ENCODE measurements at places on chromosomes 1 and 21.

- DNase-seq = no peak
These were observed 6.5 kb downstream of the WLS start for GRCh38 chr1:68225781-68226180.

DNA sequence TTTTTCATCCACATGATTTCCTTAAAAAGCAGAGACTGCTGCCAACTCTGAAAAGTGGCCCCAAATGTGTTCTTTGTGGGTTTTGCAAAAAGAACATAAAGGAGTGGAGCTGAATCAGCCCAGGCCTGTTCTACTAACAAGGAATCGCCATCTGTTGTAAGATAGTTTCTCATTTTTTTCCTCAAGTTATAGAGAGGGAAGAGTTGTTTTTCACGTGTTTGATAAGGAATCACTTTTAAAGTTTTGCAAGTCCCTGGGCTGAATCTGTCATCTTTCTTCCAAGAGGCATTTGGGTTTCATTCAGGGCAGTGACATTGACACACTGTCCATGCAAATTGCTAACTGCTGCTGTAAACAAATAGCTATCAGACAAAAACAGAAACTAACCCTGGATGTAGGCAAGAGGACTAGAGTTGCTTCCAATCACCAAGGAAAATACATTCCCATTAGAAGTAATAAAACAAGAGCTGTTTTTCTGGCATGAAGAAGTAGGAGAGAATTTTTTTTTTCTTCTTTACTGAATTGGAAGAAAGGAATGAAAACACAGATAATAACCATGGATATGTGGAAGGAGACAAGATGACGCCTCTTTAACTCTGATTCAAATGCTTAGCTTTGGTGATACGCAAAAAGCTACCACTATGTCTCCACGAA, 58.8 kb upstream of the TBX15 start:
- no peak for DNase-seq

DNA sequence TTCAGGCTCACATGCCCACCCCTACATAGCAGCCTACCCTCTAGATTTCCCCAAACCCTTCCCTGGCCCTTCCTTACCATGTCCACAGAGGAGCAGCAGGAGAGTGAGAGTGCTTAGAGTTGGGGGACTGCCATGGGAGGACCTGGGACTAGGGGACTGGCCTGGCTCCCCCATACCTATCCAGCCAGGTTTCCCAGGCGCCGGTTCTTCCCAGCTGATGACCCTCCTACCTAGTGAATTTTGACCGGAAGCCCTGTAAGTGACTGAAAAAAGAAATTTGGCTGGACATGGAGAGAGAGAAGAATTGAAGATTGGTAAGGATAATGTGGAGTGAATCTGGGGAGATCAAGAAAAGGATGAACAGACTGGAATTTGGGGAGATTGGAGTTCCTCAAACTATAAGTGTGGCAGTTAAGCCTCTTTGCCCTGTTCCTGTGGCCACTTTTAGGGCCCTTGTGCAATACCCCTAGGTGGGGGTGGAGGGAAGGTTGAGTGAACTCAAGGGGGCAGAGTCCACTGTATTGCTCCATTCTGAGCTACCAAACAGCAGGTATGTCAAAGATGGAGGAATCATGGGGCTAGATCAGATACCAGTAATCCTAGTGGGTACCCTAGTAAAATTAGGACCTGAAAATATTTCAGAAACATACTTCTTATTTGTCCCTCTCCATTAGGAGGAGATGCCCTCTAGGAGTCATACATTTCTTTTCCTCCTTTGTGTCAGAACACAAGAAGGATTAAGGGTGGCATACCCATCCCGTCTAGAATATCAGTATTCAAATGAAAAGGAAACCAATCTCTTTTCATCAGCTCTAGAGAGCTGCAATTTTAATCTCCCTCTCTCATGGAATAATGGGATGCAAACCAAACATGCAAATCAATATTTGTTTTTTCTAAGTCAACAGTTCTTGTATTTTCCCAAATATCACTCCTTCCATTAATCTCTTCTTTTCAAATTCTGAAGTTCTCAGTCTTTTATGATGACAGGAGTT, 1.2 kb downstream of the HJV start:
- DNase-seq = no peak

GRCh38 chr1:224524679-224525078, 90.1 kb upstream of the WDR26 start:
- no peak for DNase-seq

GRCh38 chr1:3695326-3696217, 43.3 kb downstream of the TP73 start:
- DNase-seq = no peak
